ENCODE measurements at places on chromosomes 16 and 17. TPM values are rescaled to one million over a fixed set of nuclear protein-coding genes. Genes with fewer than 3 reads are reported as not detected.
A peak's percentile ranks its signal among the peaks of the same experiment; 100 is the strongest.

- ATAC-seq, result peak; percentile 98
These were observed at the start of gene CMTM4 for GRCh38 chr16:66696669-66697630. TSS of gene CMTM4 (minus strand) at chr16:66696743. CDS start at chr16:66696525, 218 bp downstream.

GRCh38 chr16:81946206-81946605 is 65.1 kb downstream of the SDR42E1 start:
- no peak for ATAC-seq

PRR35 gene
- not detected for total RNA-seq

CD300C gene
- total RNA-seq, result not detected

RND2 gene
- total RNA-seq, result 4.5 TPM

DNA sequence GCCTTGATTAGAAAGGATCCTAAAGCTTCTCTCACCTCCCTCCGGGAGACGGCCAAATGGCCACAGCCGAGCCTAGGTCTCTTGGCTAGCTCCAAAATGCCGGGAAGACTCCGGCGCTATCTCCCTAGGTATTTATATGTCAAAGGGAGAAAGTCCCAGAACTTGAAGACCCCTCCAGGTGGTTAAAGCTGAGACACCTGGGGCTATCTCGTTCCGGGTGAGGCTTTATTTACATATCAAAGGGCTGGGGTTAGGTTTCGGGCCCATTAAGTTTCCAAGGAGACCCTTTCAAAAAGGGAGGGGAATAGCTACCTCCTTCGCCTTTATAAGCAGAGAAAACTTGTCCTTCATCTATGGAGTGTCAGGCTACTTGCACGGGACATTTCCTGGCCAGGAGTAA is 70.9 kb upstream of the KIFC3 start:
- ATAC-seq, result no peak

GRCh38 chr17:32656886-32657285 is 170.1 kb downstream of the CDK5R1 start:
- ATAC-seq, result no peak

DNA sequence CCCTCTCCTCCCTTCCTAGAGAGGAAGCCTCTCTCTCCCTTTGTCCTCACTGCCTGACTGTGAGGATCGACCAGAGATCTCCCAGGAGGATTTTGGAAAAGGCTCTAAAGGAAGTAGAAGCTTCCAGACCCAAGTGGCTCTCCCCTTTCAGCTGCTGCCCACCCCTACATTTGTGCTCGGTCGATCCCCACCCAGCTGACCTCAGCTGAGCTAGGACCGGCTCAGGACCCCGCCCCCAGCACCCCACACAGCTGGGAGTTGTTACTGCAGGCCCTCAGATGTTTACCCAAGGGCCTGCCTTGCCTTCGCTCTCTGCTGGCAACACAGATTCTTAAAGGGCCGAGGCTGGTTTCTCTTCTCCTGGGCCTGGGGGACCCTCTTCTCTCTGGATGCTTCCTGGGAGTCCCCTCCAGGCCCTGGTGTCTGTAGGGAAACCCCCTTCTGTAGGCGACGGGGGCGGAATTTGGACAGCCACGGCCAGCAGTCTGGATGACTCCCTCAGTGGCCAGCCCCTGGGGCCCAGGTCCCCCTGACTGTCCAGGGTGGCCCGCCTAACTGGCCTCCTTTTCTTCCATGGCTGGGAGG is 26.9 kb upstream of the TIMP2 start:
- ATAC-seq, result no peak

GRCh38 chr17:10050597-10051101 is 145.6 kb upstream of the RCVRN start:
- peak; percentile 55 for ATAC-seq

RNF43 gene
- not detected for total RNA-seq

- no peak for ATAC-seq
These were observed 1.6 kb downstream of the ZNF629 start for GRCh38 chr16:30785126-30786106.

- ATAC-seq, result no peak
These were observed 24.3 kb downstream of the HLF start for GRCh38 chr17:55289106-55289446.
